GM04503 (cell line): ENCODE measurements at places on chromosomes 1 and 21.

- DNase-seq: no peak
Observed at GRCh38 chr1:201020721-201021629, 2.5 kb downstream of the KIF21B start.

- DNase-seq: no peak
Observed at GRCh38 chr1:17635811-17636210, 96.3 kb downstream of the ARHGEF10L start.

DNA sequence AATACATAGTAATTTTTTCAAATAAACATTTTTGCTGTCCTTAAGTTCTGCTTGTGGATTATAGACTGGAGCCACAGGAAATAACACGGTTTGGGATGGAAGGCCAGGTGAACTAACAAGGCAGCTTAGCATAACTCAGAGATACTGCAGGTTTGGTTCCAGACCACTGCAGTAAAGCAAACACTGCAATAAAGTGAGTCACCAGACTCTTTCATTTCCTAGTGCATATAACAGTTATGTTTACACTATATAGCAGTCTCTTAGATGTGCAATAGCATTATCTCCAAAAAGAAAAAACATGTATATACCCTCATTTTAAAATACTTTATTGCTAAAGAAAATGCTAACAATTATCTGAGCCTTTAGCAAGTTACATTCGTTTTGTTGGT, 22.0 kb downstream of the LRRC42 start:
- DNase-seq: no peak

DNA sequence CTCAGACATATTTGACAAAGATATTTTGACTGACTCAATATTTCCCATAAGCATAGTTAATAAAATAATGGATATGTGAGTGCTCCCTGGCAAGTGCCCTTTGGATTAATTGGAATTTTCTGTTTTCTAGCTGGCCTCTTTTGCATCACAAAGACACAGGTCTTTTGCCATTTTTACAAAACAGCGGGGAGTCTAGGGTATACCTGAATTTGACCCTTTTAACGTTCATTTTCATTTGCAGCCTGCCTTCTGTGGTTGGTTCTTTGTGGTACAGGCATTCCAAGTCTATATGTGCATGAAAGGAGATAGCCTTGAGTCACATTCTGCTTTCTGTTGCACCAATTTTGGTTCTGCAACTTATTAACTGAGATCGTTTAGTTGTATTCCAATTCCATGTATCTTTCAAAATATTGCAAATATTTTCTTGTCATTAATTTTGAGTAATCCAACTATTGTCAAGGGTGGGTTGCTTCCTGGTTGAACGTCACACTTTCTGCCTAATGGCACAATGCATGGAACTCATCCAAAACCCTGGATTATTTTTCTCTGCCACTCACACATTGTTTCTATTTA, 171.7 kb downstream of the CRB1 start:
- DNase-seq: no peak

- DNase-seq: no peak
Observed at GRCh38 chr1:36160949-36161485, 5.1 kb downstream of the MAP7D1 start.

- no peak for DNase-seq
Observed at GRCh38 chr21:31566611-31567010, 92.9 kb upstream of the SOD1 start.

GRCh38 chr1:79161077-79161476, 154.5 kb upstream of the ADGRL4 start:
- DNase-seq: peak; percentile 9

- no peak for DNase-seq
Observed at GRCh38 chr1:236663934-236664333, 22.4 kb upstream of the ACTN2 start.

- no peak for DNase-seq
Observed at GRCh38 chr1:13763991-13764390, 64.0 kb downstream of the PRDM2 start.

GRCh38 chr1:157110003-157110402, 10.4 kb upstream of the ETV3L start:
- no peak for DNase-seq

DNA sequence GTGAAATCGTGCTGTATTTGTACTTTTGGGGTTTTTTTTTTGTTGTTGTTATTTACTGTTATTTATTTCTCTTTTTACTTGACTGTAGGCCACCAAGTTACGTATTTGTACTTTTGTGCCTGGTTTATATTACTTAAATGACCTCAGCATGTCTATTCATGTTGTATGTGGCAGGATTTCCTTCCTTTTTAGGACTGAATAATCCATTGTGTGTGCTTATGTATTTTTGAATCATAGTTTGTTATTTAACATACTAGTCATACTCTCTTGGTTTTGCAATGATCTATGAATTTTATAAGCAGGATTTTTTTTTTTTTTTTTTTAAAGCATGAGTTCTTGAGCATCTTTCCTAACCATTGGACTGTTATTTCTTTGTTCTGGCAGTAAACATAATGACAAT, 51.2 kb downstream of the RNF2 start:
- DNase-seq: no peak

DNA sequence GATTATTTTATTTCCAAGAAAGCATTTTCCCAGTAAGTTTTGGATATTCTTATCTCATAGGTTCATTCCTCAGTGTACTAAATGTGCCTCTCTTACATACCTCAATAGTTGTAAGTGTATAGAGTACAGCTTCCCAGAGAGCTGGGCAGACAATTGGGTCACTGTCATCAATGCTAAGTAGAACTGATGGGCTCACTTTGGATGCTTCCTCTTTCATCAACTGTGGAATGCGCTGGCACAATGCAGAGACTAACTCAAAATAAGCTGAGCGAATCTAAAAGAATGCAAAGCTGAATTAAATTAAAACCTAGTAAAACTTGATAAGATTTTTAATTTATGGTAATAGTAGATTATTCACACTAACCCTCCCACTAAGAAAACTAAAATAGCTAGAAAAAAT, 21.5 kb downstream of the LTN1 start:
- no peak for DNase-seq

- DNase-seq: no peak
Observed at GRCh38 chr1:12572522-12572921, 45.5 kb downstream of the DHRS3 start.

GRCh38 chr1:184191181-184191621, 139.7 kb downstream of the TSEN15 start:
- peak; percentile 82 for DNase-seq

- DNase-seq: no peak
Observed at GRCh38 chr21:22416555-22416954, 1418.3 kb downstream of the NCAM2 start.

DNA sequence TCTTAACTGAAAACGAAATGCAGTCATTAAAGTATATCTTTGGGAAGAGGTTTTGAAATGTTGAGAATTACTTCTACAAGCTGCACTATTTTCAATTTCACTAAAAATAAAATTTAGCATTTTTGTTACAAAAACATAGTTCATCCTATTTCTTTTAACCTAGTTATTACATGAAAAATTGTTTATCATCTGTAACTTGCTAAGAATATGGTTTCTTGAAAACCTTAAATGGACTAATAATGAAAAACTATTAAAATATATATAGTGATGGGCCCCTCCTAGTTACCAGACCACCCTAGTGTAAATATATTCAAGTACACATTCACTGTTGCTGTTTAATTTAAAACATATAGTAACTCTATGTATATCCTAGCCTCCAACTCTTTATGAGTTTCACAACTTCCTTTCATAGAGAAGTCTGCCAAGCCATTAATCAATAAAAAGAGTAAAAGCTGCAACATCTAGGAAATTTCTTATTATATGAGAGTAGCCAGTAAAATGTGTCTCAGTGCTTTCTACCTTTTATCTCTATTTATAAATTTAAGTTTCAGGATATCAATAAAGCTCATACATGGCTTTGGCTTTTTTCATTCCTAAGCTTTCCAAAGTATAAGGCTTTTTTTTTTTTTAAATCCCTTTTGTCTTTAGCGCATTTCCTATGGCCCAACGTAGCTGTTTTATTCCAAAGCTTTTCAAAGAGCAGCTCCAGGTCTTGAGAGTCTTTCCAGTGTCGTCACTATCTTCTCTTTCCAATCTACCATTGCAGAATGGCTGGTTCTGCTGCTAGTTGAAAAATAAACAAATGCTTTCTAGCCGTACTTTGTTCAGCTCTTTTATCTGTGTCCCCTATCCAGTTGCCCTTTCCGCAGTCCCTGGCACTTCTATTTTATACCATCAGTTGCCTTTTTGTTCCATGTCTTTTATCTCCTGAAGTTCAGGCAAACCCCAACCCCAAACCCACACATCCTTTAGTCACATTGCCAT, 6.5 kb downstream of the IRF2BP2 start:
- no peak for DNase-seq

DNA sequence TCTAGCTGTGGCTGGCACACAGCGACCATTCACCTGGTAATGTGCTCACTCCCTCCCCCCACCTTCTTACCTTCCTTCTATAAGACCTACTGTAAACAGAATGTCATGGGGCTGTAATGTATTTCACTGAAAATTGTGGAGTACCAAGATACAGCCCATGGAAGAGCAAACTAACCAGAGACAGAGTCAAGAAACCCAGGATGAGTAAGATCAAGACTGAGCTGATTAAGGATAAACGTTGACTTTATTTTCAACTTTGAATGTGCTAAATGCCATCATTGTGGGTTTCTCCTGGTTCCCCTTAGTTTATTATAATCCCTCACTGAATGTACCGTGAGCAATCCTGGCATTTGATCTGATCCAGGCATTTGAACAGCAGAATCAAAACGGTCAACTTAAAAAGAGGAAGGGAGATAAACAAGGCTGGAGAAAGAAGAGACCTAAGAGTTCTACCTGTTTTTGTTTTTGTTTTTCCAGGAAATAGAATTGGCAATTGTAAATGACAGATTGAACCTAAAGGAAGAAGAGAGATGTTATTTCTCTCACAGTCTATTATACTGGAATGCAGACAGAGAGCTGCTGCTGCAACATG, 16.1 kb upstream of the ATP1B1 start:
- DNase-seq: no peak

DNA sequence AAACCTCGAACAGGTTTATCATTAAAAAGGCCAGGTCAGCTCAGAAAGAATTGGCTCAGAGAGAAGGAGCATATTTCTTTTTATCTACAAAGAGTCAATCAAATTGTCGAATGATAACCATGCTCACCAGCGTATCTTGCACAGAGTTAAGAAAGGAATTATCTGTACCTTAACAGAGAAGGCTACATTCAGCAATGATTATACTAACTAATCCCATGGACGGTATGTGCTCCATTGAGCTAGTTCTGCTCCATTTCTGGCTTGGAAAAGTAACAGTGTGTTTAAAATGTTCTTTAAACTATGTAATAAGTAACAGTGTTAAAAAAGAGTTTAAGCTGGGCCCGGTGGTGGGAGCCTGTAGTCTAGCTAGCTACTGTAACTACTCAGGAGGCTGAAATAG, 4.2 kb downstream of the UBR4 start:
- DNase-seq: no peak

- no peak for DNase-seq
Observed at GRCh38 chr21:45292399-45293219, 4.9 kb upstream of the POFUT2 start.

DNA sequence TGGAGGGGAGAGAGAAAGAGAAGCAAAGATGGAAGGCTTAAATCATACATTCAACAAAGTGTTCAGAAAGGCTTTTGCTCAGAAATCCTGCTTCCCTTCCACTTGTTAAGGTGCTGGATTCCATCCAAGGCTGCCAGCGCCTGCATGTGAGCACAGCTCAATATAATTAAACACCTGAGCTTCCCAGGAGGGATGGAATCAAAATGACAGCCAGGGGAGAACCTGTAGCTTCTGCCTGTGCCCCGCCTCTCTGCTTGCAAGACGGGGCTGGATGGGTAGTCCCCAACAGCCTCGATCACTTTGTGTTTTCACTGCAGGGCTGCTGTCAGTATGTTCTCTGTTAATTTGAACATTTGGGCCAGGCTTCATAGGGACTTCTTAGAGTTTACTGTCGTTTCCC, 225.7 kb downstream of the KCNH1 start:
- no peak for DNase-seq

GRCh38 chr1:46497665-46498064, 8.0 kb downstream of the DMBX1 start:
- no peak for DNase-seq

DNA sequence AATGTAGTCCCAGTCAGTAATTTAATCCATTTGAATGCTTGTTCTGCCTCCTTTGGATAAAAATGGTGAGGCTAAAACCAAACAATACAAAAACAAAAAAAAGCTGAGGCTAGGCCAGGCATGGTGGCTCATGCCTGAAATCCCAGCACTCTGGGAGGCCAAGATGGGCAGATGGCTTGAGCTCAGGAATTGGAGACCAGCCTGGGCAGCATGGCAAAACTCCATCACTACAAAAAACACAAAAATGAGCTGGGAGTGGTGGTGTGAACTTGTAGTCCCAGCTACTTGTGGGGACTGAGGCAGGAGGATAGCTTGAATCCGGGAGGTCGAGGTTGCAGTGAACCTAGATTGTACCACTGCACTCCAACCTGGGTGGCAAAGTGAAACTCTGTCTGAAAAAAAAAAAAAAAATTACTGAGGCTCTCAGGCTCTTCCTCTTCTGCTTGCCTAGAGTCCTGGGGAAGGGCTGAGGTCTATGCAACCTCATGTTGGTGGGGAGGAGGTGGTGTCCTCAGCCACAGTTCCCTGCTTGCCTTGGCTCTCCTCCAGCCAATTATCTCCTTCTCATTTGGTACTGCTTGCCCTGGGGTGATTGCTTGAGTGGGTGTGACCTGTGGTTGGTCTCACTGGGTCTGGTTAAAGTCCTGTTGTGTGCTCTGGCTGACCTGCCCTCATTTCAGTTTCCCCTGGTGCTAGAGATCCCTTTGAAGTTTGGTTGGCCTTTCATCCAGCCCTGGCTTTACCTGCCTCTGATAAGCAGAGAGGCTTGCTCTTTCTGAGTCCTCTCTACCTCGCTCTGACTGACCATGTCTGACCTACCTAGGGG, 20.9 kb downstream of the S1PR1 start:
- DNase-seq: no peak

GRCh38 chr1:205504311-205505075, at the start of gene CDK18:
Gene CDK18 (plus strand): TSS chr1:205504669. CDS start chr1:205523168, 18,499 bp downstream.
- no peak for DNase-seq

DNA sequence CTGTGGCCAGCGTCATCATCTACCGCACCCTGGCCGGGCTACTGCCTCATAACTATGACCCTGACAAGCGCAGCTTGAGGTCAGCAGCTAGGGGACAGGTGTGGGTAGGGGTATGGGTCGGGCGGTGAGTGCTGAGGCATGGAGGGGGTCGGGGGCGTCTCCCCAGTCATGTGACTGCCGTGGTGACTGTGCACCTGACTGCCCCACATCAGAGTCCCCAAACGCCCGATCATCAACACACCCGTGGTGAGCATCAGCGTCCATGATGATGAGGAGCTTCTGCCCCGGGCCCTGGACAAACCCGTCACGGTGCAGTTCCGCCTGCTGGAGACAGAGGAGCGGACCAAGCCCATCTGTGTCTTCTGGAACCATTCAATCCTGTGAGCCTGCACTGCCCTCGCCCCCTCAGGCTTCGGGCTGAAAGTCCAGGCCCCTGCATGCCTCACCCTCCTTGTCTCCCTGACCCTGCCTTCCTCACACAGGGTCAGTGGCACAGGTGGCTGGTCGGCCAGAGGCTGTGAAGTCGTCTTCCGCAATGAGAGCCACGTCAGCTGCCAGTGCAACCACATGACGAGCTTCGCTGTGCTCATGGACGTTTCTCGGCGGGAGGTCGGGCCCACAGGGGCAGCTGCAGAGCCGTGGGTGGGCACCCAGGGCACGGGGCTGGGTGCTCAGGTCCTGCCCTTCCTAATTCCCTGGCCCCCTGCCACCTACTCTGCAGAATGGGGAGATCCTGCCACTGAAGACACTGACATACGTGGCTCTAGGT, 13.5 kb downstream of the PSRC1 start:
- DNase-seq: no peak

- DNase-seq: no peak
Observed at GRCh38 chr1:8010080-8010664, 15.9 kb downstream of the ERRFI1 start.
